ENCODE measurements at places on chromosomes 4 and X. TPM values are rescaled to one million over a fixed set of nuclear protein-coding genes. Genes with fewer than 3 reads are reported as not detected.

CABS1 gene
- total RNA-seq = not detected

- no peak for DNase-seq
Measured at GRCh38 chrX:3697701-3698279, 15.7 kb downstream of the PRKX start.

DNA sequence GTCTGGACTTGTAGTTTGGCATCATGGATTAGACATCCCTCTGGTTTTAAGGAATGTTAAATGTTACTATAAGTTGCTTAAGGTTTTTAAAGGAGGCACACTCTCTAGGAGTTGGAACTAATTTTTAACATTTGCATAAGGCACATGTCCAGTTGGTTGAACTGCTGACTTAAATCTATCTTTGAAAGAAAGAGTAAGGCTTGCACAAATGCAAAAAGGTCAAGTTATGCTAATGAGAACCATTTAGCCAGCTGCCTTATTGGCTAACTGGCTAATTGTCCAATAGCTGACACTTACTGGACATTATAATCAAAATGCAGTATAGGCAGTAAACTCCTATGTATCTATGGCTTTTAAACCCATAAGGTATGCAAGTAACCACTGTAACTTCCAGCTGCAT lies 206.1 kb upstream of the TTC29 start:
- no peak for DNase-seq

DNA sequence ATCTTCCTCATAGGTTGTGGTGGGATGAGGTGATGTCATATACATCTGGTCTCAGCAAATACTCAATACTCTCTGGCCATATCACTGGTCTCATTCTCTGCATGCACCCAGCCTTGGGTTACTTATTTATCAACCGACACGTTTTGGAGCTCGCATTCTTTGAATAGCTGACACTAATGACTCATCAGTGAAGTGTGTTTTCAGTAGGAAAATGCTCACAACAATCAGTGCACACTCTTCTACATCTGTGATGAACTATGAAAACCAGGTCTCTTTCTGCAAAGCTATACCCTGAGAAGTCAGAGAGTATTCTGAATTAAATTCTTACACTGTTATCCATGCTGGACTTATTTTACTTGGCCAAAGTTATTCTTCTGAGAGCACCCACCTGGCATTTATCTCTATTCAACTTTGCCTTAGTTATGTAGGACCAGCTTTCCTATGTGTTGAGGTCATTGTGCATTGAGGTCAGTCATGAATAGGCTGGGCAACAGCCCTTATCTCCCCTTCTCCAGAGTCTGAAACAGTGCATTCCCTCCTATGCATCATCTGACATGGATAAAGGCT lies 58.7 kb upstream of the DHX15 start:
- DNase-seq = no peak

GPR143 gene
- 0.82 TPM for total RNA-seq

DNA sequence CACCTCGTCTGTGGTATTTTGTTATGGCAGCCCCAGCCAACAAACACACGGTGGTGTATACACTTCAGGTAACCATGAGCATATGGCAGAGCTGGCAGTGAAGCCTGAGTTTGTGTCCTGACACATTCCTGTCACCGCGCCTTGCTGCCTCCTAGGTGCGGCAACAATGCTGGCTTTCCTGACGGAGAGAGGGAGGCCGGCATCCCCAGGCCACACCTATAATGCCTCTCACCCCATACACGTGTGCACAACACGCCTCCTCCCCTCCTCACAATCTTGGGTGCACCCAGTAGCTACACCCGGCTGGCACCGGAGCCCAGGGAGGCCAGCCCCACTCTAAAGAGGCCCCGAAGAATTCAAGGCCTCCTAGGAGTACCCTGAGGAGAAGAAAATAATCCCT lies 158.5 kb downstream of the NSUN7 start:
- DNase-seq = no peak

SPANXA2 gene
- not detected for total RNA-seq

MAML3 gene
- total RNA-seq = 7.7 TPM

All from frontal cortex (tissue), 4 donors.